ENCODE measurements at places on chromosomes 2 and 18. TPM values are rescaled to one million over a fixed set of nuclear protein-coding genes. Genes with fewer than 3 reads are reported as not detected.

Gene FBXO41
- 1.0 TPM for polyA plus RNA-seq

Gene AQP12B
- polyA plus RNA-seq = not detected

Gene AMER3
- not detected for polyA plus RNA-seq

Gene ALLC
- not detected for polyA plus RNA-seq

Gene COL5A2
- 0.39 TPM for polyA plus RNA-seq

Gene ASB18
- polyA plus RNA-seq = not detected

Gene STK11IP
- polyA plus RNA-seq = 9.3 TPM

Gene CAD
- polyA plus RNA-seq = 31.9 TPM

Gene PRSS56
- not detected for polyA plus RNA-seq

Gene MDH1
- 249 TPM for polyA plus RNA-seq

Gene CYTIP
- polyA plus RNA-seq = 220 TPM

Gene FAM161A
- 1.8 TPM for polyA plus RNA-seq

Gene SERPINB2
- not detected for polyA plus RNA-seq

Gene POTEJ
- polyA plus RNA-seq = not detected

Gene KYNU
- not detected for polyA plus RNA-seq

Gene STK36
- 3.6 TPM for polyA plus RNA-seq

Gene CD8A
- polyA plus RNA-seq = 885 TPM

Gene SULT1C4
- polyA plus RNA-seq = not detected

Gene KCNK3
- polyA plus RNA-seq = not detected

Gene SCN9A
- not detected for polyA plus RNA-seq

Gene FHOD3
- polyA plus RNA-seq = not detected

Gene NETO1
- polyA plus RNA-seq = not detected

Gene OTOS
- not detected for polyA plus RNA-seq

Gene SKOR2
- not detected for polyA plus RNA-seq

Gene TMEM37
- polyA plus RNA-seq = not detected

Data from naive thymus-derived CD8-positive, alpha-beta T cell (primary cell).